Activated CD4-positive, alpha-beta T cell treated with anti-CD3 and anti-CD28 coated beads for 48 hours (primary cell): ENCODE measurements at places on chromosomes 12 and 14.

GRCh38 chr12:57456145-57456700 is 1.1 kb downstream of the INHBE start:
- peak; percentile 66 for DNase-seq

DNA sequence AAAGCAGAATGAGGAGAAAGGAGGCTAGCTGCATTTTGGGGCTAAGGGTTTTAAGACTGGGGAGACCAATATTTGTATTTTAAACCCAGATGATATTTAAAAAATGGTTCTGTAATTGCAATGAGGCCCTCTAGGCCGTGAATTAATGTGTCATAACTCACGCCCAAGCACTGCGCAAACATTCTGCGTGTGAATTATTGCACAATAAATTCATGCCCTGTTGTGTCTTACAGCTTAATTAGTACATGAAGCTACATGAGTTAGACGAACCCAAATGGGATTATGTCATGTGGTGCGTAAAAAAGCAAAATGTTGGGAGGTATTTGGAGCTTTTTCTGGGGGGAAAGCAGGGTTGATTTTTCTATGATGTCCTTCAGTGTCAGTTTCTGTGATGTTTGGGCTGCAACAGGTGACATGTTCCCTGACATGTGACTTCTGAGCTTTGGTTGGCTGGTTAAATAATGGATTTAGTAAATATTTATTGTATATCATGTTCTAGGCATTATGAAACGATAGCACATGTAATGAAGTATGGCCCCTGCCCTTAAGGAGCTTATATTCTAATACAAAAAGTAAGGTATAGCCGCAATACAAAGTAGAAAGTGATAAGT is 30.4 kb upstream of the CISTR start:
- DNase-seq = no peak

- DNase-seq = no peak
These were observed 898.9 kb upstream of the SEL1L start for GRCh38 chr14:82432301-82433105.

- no peak for DNase-seq
These were observed 4.7 kb upstream of the GOLGA3 start for GRCh38 chr12:132833341-132833740.

DNA sequence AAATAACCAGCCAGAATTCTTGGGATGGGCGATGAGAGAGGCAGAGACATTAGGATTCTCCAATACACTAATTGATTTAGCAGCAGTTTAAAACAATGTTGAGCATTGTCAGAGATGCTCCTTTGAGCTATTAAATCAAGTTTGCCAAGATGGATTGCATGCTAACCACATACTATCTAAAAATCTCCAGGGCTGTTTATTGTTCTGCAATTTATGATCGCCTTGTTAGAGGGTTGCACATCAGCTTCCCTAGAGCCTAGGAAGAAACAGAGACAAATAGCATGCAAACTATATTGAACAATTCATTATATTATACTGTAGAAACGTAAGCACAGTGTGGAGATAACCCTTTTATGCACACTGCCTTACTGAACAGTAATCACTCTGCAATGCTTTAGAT is 599.9 kb downstream of the SOX5 start:
- DNase-seq = no peak

GRCh38 chr14:63276016-63276415 is 42.7 kb downstream of the GPHB5 start:
- no peak for DNase-seq

DNA sequence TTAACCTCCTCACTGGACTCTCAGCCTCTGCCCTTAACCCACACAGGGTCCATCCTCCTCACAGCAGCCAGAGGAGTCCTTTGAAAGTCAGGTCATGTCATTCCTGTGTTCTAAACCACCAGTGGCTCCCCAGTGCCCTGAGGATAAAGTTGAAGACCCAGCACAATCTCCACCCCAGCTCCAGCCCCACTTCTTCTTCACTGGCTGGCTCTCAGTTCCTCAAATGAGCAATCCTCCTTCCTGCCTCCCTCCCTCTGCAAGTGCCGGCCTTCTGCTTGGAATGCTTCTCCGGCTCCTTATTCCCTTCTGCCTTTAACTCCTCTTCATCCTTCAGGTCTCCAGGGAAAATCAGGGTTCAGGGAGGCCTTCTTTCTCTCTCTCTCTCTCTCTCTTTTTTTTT is 32.0 kb upstream of the SPPL3 start:
- DNase-seq = no peak

DNA sequence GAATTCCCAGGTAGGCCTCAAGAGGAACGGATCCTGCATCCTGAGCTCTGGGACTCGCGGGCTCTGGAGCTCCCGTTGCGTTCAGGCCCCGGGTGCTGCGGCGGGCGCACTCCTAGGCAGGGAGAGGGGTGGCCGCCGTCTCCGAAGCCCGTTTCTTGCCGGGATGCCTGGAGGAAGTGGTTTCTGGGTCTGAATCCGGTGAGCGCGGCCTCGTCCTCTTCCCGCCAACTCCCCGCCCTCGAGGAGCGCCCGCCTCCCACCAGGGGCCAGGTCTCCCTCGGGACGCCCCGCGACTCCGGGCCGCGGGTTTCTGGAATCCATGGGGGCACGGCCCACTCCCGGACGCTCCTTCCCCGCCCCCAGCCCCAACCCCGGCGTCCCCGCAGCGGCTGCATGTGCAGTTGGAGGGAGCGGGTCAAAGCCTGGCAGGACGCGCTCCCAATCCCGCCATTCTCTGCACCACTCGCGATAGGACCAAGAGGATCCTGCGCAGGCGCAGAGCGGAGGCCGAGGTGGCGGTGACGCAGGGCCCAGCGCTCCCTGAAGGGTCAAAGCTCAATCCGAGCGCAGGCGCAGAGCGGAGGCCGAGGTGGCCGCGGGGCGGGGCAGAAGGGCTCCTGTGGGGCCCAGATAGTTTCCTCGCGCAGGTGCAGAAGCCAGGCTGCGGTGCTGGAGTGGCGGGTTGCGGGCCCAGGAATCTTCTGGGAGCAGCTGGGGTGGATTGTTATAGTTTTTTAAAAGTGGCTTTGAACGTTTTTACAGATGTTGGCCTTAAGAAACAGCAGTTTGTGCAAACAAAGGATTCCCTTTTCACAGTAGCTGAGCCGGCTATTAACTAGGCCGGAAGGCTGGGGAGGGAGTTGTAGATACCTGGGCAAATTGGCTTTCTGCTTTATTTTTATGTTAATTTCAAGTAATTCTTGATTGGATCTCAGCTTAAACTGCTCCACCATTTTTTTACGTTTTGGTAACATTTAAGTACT is 796.4 kb downstream of the AACS start:
- DNase-seq = peak; percentile 9

DNA sequence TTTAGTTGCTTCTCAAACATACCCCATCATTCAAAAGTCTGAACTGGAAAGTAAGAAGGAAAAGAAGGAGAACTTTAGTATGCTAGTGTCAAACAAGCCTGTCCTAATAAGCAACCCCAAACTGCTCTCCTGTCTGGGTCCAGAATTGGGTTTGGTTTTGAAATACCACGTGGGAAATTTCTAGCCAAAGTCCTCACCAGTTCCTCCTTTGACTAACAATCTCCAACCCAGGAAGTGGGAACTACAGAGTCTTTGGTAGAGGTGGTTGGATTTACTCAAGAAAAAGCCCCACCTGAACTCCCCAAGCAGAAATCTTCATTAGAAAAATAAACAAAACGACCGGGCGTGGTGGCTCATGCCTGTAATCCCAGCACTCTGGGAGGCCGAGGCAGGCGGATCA is 17.4 kb upstream of the EIF4B start:
- DNase-seq = no peak

GRCh38 chr12:27013611-27014084 is 536 bp downstream of the TM7SF3 start:
- DNase-seq = no peak

DNA sequence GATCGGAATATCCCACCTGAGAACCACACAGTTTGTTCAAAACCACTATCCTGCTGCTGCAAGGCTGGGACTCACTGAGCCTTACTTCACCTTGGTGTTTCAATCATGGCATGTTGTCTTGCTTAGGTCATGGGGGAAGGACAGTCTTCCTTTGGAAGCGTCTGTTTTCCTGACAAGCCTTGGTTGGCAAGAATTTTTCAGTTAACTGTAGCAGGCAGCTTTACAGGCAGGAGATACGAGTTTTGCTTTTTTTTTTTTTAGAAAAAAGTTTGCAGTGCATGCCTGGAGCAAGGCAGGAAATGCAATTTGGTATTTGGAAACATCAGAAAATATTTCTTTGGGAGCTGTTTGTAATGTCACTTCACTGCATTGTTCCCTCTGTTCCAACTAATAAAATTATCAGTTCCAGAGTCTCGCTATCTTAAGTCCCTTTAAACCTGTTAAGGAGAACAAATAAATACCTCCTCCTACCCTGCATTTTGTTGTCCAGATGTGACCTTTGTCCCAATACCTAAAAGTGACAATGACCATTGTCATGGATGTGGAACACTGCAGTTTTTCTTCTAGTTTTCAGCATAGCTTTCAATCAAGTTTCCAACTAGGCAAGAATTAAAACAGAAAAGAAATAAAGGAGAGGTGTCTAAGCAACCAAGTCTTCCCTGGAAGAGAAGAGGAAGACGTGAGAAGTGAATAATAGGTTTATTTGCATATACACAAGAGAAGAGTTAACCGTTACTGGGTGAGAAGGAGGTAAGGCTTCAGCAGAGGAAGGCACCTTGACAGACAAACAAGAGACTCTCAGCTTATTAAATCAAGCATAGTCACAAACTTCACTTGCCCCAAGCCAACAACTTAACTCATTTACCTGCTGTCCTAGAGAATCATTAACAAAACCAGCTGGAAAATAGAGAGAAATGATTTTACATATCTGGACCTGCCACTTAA is 71.4 kb upstream of the ACTN1 start:
- DNase-seq = no peak

DNA sequence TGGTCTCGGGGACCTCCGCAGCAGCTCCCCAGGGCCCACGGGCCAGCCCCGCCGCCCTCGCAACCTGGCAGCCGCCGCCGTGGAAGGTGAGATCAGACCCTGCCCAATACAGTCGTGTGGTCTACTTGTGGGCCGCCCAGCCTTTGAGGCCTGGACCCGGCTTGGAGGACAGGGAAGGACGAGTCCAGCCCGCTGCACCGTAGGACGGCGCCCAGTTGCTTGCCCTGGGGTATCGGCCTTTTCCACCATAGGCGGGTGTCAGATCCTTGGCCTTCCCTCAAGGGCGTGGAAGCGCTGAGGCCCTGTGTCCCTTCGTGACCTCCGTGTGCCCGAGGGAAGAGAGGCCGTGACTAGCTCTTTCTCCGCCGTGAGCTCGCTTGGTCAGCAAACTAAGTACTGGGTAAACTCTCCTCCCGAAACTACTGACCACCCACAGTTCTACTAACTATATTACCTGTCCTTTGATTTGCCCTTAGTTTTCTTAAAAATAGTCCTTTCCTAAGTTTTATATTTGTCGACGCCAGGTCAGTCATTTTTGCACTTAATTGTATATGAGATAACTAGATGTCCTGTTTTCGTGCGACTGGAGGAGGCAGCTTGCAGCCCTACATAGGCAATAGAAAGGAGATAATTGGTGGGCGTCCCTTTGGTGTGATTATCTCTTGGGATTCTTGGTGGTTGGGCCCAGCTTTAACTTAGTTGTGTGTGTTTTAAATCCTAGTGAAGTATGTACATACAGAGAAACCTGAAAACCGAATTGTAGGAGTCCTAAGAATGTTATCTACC is 757 bp downstream of the SLC25A3 start:
- DNase-seq = peak; percentile 37
